ENCODE measurements at places on chromosomes 6 and 20.

- no peak for DNase-seq
These were observed 94.0 kb upstream of the SLC2A12 start for GRCh38 chr6:134146268-134147033.

- no peak for DNase-seq
These were observed 104.4 kb upstream of the SNX9 start for GRCh38 chr6:157718503-157719187.

GRCh38 chr6:3851839-3852238, 2.7 kb downstream of the FAM50B start:
- no peak for DNase-seq

- DNase-seq, result no peak
These were observed 1082.4 kb upstream of the MAP3K7 start for GRCh38 chr6:91669154-91669870.

DNA sequence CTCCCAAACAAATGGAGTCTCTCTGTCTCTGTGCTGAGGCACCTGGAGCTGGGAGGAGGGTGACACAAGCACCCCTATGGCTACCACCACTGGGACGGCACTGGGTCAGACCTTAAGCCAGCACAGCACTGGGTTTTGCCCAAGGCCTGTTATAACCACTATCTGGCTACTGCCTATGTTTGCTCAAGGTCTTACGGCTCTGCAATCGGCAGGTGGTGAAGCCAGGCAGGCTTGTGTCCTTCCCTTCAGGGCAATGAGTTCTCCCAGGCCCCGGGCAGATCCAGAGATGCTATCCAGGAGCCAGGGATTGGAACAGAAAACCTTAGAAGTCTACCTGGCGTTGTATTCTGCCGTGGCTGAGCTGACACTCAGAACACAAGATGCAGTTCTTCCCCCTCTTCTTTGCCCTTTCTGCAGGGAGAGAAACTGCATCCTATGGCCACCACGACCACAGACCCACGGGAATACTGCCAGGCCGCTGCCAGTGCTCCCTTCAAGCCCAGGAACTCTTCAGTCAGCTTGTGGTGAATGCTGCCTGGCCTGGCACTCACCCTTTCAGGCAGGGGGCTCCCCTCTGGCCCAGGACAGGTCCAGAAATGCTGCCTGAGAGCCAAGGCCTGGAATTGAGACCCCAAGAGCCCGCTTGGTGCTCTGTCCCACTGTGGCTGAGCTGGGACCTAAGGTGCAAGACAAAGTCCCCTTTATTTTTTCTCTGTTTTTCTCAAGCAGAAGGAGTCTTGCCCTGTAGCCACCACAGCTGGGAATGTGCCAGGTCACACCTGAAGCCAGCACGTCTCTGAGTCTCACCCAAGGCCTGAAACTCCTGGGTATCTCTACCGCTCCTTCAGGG, 67.0 kb upstream of the FRMD1 start:
- DNase-seq, result no peak

- DNase-seq, result no peak
These were observed 100.2 kb downstream of the CEBPB start for GRCh38 chr20:50290808-50291207.

- DNase-seq, result no peak
These were observed 16.7 kb downstream of the PDRG1 start for GRCh38 chr20:31934968-31935764.

DNA sequence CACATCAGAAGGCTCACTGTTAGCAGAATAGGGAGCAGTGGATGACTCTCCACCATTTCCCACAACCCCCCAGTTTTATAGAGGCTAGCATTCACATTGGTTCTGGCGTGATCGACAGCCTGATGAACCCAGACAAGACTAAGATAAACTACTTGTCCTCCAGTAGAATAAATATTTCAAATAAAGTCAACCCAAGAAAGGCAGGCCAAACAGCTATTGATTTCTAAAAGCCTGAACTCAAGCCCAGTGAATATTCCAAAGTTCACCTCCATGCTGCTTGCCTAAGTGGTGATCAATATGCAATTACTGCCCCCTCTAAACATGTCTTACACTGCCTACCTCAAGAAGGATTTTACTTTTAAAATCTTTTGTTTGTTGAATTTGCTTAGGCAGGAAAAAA, 104.5 kb downstream of the CTNNBL1 start:
- DNase-seq, result no peak

DNA sequence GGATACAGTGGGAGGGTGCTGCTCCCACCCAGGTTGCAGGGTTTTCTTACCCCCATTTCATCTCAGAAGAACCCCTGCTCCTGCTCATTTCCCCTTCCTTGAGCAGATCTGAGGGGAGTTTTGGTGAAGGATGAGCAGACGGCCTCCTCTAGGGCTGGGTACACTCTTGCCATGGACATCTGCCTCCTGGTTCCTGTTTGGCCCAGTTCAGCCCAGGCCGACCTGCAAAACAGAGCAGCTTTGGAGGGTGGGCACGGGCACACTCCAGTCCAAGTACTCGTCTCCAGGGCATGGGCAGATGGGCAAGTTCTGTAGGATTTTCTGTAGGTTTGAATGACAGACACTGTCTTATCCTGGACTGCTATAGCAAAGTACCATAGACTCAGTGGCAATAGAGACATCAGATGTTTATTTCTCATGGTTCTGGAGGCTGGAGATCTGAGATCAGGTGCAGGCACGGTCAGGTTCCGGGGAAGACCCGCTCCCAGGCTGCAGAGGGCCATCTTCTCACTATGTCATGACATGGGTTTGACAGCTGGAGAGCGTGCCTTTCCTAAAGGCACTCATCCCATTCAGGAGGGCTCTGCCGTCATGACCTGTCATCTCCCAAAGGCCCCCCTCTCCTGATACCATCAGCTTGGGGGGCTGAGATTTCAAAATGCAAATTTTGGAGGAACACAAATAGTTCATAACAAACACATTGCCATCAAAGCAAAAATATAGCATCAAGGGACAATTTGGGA, 6.2 kb downstream of the NPBWR2 start:
- DNase-seq, result no peak

GRCh38 chr6:28442586-28442985, 705 bp downstream of the ZSCAN23 start:
- no peak for DNase-seq

Data from D721Med (cell line).